ENCODE measurements at places on chromosomes 3 and 15. TPM values are rescaled to one million over a fixed set of nuclear protein-coding genes. Genes with fewer than 3 reads are reported as not detected.

DNA sequence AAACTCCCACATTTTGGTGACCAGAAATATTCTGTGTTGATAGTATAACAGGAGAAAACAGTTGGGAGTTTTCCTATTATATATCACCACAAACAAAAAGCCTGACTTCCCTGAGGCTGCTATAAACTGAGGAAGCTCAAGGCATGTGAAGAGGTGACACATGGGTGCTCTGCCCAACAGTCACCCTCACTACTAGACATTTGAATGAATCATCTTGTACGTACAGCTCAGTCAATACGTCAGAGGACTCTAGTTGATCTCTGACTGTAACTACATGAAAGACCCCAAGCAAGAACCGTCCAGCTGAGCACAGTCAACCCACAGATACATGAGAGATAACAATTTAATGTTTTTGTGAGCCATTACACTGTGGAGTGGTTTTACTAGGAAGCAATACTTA is 338.3 kb upstream of the ATP11B start:
- no peak for DNase-seq

DNA sequence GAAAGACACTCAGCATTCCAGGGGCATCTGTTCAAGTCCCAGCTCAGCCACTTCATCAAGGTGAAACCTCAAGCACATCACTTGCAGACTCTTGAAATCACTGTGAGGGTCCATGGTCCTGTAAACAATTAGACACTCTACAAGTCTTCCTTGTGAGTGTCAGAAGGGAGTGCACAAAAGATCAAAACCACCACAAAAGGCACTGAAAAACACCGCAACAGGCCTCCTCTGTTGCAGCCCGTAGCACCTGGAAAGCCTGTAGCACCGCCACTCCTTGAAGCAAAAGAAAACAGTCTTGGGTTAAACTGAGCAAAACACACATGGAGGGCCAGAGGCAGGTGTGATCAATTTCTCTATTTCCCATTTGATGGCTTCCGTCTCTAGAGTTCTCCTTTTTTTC is 63.8 kb upstream of the SNRK start:
- DNase-seq = no peak

GRCh38 chr3:25817638-25818037 is 27.7 kb downstream of the OXSM start:
- DNase-seq = no peak

DNA sequence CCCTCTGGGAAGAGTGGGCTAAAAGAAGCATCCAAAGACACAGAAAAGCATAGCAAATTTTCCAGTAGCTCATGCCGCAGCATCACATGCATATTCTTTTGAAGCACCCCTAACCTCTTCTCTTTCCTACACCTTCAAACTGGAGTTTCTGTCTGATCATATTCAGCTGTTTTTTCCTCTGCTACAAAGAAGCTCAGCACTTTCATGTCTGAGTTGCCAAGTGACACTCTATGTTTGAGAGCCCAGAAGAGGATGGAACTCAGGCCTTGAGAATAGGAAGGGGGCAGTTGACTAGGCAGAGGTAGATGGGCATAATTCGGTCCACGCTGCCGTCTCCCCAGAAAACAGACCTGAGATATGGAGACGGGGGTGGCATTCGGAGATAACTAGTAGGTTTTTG is 489.6 kb upstream of the NR2F2 start:
- DNase-seq = no peak

GRCh38 chr15:39770748-39771689 is 11.6 kb downstream of the FSIP1 start:
- DNase-seq = no peak

GRCh38 chr15:58331560-58331912 is 100.3 kb upstream of the LIPC start:
- no peak for DNase-seq

GRCh38 chr3:153626158-153626557 is 464.1 kb downstream of the RAP2B start:
- no peak for DNase-seq

DNA sequence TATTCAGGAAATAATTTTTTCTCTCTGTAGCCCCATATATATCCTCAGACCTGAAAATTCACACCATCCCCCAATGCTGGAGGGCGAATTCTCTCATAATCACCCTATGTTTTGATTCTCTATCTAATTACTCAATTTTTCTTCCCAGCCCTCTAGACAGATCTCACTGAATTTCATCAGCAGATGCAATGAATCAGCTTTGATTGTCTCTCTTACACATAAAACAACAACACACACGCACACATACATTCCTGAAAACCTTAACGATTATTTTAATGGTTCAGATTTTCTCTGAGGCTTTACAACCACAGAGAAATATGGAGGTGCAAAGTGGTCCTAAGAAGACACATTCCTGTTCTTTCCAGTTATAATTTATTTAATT is 11.1 kb downstream of the RBMS3 start:
- DNase-seq = no peak

DNA sequence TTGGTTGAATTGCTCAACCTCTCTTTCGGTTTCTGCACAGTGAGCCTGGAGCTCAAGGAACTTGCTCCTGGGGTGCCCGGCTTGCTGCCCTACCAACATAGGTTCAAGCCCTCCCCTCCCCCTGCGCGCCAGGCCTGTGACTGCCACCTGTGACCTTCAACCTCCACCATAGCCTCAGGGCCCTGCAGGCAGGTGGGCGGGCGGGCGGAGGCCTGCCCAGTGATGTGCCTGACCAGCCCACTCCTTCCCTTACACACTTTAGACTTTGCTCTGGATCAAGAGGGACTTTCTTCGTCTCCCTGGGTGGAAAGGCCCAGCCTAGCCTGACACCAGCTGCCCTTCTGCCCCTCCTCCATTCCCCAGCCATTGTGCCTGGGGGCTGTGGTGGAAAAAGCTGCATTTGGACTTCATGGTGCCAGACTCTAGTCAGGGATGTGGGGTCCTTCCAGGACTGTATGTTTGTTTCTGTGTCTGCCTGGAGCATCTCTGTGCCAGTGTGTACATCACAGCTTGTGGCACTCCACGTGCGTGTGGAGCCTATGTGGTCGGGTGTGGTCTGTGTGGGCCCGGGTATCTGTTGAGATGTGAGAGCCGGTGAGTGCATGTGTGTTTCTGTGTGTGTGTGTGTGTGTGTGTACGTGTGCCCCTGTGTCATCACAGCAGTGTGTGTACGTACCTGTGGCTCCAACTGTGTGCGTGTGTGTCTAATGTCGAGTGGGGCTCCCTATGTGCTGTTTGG is 9.5 kb downstream of the PRKCD start:
- DNase-seq = no peak

- DNase-seq = no peak
These were observed 99.0 kb downstream of the MEGF11 start for GRCh38 chr15:66154581-66154980.

DNA sequence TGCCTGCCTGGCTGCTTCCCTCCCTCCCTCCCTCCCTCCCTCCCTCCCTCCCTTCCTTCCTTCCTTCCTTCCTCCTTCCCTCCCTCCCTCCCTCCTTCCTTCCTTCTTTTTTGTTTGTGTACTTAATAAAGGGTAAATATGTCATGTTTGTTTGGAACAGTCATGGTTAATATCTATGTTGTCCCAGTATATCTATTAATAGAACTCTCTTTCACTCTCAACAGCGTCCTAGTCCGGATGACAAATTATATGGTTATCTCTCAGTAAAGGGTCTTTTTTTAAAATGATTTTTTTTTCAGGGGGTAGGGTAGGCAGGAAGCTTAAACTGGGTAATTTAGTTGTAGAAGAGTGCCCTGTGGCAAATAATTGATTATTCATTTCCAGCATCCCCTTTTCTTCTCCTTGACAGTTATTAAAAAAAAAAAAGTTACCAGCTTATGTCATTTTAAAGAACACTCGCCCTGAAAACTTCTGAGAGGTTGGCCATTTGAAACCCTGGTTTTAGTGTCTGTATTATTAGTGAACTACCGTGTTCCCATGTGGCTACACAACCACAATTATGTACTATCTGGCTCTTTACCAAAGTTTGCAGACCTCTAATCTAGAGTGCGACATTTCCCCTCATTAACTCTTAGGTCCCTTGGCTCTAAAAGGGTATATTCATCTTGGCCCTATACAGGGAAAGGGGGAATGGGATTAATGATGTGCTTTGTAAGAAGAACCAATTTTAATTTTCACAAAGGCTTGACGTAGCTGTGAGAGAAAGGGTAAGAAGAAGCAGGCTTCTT is 13.7 kb downstream of the TAGLN3 start:
- DNase-seq = no peak

DNA sequence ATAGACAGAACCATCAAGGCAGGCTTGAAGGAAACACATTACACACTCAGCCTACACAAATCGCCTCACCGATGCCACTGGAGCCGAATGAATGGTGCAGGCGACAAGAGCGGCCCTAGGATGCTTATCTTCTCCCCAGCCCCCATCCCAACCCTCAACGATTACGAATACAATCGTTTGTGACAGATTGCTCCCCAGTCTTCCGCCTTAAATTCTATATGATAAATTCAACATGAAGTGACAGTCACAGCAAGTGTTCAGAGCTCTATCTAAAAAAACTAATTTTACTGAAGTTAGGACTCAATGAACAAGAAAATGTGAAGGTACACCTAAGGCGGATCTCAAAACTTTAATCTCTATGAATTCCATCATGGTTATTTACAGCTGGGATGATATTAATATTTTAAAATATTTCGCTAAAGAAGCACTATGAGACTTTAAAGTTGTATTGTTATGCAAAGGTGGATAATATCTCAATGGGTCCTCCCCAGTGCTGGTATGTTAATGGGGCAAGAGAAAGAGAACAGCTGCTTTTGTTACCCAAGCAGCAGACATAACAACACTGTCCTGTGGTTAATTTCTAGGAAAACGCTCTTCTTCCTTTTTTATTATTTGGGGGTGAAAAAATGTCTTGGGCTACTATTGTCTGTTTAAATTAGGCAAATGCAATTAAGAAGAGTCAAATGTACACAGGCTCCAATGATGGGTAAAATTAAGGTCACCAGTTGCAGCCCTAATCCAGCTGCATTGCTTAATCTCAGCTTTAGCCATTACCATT is 147.6 kb upstream of the NR2F2 start:
- no peak for DNase-seq

DNA sequence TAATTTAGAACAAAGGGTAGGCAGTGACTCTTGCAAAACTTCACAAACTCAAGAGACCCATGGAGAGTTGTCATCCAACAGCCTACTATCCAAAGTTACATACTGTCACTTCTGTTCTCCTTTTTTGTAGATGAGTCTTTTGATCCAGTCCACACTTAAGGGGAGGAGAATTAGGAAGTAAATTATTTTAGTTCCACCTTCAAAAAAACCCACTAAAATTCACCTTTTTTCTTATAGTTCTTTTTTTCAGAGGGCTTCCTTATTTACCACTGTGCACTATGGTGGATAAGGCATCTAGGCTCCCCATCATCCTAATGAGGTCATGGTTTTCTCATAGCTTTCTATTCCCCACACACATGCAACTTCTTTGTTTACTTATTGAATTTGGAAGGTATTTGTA is 8.6 kb upstream of the TCAIM start:
- DNase-seq = no peak

DNA sequence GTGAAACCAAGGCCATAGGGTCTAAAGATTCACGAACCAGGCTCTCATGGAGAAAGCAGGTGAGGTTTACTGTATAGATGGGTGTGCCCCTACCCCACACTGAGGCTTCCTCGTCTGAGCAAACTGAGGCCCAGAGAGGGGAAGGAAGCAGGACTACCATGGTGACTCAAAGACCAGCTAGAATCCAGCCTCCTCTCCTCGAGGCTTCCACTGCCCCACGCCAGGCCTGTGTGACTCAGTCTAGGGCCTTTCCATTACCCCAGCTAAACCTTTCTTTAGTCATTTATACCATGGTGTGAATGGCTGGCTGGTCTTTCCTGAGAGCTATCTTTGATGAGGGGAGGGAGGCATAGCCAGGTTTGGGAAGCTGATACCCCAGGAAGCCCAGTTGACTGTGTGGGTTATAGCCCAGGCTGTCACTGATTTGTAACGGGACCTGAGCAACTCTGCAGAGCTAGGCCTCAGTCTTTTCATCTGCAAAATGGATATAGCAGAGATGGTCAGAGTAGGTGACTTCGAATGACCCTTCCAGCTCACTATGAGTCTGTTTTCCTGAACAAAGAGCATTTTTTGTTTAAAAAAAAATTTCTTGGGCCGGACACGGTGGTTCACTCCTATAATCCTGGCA is 3.0 kb upstream of the RHO start:
- no peak for DNase-seq

- DNase-seq = no peak
These were observed 96.5 kb downstream of the LIPC start for GRCh38 chr15:58528188-58528870.

DNA sequence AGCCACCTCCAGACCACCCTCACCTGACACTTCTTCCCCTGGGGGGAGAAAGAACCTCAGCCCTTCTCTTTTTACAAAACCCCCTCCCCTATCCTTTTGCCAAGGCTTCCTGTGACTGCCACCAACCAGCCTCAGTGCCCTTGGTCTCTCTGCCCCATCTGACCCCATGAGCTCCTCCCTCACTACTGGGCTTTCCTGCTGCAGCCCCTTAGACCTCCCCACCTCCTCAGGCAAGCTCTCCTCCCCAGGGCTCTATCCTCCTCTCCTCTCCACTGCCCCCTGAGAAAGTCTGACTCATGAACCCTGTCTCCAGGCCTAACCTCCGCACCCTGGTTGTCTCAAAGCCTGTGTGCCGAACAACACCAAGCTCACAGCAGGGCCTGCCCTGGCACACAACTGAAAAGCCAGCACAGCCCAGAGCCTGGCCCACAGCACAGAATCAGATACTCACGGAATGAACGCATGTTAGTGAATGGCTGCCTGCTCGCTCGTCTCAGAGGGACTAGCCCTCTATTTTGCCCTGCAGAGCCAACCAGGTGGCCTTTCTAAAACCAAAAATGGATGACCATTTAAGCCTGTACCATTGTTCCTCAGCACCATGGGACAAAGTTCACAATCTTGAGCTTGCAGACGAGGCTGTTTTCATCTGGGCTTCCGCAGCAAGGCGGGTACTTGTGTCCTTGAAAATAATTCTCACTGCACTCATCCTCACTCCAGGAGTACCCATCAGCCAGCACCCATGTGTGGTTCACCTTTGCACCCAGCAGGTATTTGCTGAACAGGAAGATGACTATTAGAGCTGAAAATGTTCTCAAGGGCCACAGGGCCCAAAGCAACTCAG is 1.7 kb downstream of the CHDH start:
- DNase-seq = no peak

- no peak for DNase-seq
These were observed 195.4 kb downstream of the FMN1 start for GRCh38 chr15:32998979-32999672.

A4GNT gene
- total RNA-seq = not detected

LRRC49 gene
- total RNA-seq = 20.2 TPM

TLR9 gene
- total RNA-seq = not detected

CP gene
- 0.42 TPM for total RNA-seq

PLCH1 gene
- total RNA-seq = 21.4 TPM

INKA1 gene
- 17.3 TPM for total RNA-seq

IMPG2 gene
- total RNA-seq = 0.40 TPM

PAQR5 gene
- total RNA-seq = 0.21 TPM

TOPAZ1 gene
- not detected for total RNA-seq

NKIRAS1 gene
- total RNA-seq = 8.8 TPM

Data from neural crest cell (in vitro differentiated cells).